ENCODE measurements at places on chromosomes 12 and 14.

DNA sequence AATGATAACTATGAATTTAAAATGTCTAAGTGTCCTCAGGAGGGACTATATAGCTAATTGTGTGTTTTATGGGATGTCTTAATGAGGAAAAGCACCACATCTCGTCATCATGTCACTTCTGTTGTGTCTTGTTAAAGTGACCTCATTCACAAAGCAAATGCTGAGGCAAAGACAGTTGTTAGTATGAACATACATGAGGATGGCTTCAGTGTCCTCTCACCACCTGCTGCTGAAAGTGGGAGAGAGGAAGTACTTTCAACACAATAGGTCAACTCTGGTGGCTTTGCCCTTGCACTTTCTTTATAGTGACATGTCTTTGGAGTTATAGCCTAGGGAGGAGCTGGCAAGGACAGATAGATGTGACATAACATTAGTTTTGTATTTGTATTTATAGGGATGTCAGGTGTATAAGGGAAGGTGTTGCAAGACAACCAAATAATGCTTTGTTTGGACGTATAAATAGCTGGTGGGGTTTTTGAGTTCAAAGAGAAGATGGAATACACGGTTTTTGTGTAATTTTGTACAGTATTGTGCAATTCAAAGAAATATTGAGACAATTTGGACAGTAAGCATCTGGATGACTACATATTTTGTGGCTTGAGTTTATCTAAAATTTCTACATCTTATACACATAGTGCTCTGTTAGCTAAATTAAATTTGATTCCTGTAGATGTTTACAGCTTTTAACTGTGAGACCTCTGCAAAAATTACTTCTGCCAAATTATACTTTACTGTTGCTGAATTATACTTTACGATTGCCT, 131.7 kb upstream of the ATP2B1 start:
- no peak for DNase-seq

GRCh38 chr12:125346362-125346761, 281.1 kb downstream of the AACS start:
- DNase-seq = no peak

- DNase-seq = no peak
Observed at GRCh38 chr12:42963988-42964387, 374.4 kb upstream of the PRICKLE1 start.

- DNase-seq = no peak
Observed at GRCh38 chr12:12794686-12795085, 9.2 kb downstream of the APOLD1 start.

GRCh38 chr12:120259418-120260202, 5.9 kb downstream of the PXN start:
- DNase-seq = no peak

DNA sequence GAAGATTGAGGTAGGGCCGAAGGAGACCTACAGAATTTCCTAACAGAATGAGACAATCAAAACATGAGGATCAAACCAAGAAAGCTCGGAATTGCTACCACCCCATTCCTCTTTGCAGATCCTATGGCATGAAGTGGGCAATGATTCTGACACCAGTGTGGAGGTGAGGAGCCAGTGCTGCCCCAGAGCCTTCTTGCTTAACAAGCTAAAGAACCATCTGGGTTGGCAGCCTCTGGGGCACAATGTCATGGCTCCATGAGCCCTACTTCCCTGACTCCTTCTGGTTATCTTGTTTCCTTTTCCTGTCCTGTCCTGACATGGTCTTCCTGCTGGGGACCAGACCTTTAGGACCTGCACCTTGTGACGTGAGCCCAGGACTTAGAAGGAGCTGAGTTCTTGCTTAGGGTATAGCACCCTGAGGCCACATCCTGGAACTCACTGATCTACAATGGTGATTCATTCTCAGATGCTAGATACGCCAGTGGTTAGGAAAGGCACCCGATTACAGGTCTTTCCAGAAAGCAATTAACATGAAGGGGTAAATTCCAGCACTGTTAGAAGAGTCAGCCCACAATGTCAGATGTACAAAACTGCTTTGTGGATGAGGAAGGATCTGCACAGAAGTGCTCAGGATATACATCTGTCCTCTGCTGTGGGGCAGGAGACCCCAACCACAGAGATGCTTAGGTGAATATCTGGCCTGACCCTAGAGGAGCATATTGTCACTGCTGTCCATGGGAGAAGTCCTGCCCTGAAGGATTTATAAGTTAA, 324.2 kb downstream of the ZFP36L1 start:
- DNase-seq = no peak

- no peak for DNase-seq
Observed at GRCh38 chr12:31872831-31873604, 86.2 kb upstream of the RESF1 start.

- peak; percentile 41 for DNase-seq
Observed at GRCh38 chr12:132444957-132445883, 44.7 kb upstream of the FBRSL1 start.

DNA sequence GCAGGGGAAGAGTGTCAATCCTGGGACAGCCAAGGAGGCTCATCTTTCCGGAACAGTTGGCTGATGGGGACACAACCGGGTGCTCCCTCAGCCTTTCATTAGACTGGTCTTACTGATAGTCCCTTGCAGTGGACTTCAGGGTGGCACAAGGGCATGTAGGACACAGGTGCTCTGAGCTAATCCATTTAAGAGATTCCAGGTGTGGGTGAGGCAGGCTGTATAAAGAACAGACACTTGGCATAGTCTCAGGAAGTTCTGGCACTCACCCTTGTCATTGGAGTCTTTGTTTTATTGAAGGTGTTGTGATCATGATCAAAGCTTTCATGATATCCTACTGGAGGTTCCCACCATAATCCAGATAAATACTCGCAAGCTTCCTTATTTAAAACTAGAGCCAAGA, 341.6 kb downstream of the EMP1 start:
- no peak for DNase-seq

DNA sequence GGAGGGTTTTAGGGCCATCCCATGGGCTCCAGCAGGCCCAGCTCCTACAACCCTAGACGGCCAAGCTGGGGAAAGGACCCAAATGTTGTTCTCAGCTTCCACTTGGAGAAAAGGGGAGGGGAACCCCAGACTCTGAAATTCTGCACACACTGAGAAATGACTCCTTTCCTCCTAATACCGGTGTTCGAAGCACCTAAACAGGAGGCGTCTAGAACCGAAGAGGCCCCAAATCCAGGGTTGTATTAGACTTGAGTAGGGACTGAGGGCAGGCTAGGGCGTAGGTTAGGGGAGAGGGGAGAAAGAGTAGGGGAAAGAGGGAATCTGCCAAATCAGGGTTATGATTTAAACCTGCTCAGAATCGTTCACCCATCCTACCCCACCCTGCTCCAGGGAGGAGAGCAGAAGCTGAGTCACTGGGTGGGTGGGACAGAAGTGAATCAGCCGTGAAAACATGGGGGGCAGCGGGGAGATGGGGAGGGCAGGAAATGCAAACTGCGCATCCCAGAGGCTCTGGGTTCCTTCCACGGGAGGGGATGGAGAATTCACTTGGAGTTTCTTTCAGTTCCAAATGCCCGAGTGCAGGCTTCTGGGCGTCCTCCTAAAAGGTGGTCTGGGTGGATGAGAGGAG, 1.0 kb downstream of the IGFBP6 start:
- no peak for DNase-seq

DNA sequence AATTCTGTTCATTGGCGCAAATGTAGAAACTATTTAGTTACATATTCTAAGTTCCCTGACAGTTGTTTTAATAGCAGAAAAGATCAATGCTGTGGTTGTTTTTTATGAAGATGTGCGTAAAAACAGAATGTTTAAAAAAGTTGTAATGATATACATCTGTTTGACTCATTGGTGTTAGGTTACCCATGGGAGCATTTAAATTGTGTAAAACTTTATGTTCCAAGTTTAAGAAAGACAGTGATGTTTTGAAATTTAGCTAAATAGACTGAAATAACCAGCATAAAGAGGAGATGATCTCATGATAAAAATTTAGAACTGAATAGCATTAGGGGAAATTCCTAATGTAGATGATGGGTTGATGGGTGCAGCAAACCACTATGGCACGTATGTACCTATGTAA, 3.6 kb downstream of the PELI2 start:
- DNase-seq = no peak

DNA sequence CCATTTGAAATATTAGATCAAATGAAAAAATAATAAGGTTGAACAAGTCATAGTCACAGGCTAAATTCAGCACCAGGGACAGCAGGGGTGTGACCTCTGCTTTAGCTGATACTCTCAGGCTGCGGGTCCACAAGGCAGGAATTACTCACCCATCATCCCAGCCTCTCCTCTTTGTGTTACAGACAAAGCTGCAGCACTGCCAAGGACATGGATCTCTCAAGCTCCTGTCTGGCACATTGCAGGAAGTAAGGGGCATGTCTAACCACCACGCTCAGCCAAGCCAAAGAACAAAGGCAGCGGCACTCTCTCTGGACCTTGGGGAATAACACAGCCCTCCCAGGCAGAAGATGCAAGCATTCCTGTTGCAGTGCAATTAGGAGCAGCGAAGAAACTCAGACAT, 783.8 kb downstream of the VRK1 start:
- no peak for DNase-seq

- no peak for DNase-seq
Observed at GRCh38 chr12:58969237-58969636, 48.9 kb upstream of the LRIG3 start.

DNA sequence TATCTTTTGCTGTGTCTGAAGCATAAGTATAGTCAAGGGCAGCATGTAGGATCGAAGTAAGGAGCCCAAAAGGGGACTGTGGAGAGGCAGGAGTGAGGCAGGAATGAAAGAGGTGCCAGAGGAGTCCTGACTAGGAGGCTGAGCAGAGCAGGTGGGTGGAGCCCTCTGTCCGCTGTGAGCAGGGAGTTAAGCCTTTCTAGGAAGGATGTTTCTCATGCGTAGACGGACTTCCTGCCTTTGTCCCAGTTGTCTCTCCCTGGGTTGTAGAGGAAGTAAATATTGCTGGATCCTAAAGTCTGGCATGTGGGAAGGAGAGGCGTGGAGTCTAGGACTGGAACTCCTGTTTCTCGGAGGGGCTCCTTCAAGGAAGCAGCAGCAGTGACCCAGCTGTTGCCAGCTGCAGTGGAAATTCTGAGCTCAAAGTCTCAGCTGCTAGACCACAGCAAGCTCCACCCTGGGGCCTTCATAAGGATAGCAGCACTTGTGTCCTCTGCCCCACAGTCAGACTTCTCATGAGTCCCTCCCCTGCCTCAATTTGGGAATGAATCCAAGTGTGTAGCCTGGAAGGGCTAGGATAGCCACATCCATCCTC, 44.0 kb downstream of the RBMS2 start:
- no peak for DNase-seq

DNA sequence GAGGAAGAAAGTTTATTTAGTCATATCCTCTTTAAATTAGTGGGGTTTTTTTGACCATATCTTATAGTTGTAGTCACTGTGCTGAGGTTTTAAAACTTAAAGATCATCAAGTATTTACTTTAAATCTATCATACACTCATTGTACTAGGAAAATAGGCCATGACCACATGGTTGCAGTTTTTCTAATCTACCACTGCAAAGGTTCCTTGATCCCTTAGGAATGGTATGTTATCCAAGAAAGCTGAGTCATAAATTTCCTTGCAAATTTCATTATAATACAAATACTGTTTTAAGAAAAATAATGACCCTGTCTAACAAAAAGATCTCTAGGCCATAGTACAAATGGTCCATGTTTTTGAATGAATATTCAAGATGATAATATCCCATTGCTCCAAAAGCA, 74.7 kb downstream of the DBX2 start:
- DNase-seq = no peak

DNA sequence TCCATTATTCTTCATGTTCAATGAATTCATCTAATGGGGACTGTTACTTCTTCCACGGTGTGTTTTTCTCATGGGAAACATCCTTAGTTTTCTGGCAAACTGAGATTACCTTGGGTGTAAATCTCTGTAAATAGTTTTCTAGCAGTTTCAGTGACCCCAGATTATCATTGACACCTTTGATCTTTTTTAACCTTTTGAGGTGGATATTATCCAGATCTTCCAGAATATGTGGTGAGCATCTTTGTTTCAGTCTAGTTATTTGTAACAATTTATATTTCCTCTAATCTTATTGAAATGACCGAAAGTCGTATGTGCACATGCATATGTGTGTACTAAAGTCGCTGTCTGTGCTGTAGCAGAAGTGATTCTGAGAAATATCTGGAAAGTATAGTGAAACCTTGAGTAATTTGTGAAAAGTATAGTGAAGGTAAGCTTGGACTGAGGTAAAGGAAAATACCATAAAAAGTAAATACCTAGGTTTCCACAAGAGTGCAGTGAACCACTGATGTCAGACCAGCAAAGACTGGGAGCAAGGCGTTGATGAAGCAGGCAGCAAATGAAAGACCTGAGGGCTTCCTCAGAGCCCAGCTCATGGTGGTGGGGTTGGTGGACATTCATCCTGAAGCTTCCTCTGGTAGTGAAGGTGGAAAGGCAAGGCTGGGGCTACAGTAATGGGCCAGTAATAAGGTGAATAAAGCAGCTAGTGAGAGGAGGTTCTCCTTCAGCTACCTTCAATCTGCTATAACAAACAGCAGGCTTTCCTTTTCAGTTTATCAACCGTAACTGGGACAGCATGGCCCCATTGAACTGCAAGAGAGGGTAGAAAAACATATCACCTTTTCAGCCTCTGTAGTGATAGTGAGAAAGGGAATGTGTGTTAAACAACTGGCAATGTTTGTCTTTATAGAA, 480.2 kb upstream of the FBXO33 start:
- DNase-seq = no peak

- DNase-seq = no peak
Observed at GRCh38 chr12:11701433-11701832, 52.0 kb downstream of the ETV6 start.

DNA sequence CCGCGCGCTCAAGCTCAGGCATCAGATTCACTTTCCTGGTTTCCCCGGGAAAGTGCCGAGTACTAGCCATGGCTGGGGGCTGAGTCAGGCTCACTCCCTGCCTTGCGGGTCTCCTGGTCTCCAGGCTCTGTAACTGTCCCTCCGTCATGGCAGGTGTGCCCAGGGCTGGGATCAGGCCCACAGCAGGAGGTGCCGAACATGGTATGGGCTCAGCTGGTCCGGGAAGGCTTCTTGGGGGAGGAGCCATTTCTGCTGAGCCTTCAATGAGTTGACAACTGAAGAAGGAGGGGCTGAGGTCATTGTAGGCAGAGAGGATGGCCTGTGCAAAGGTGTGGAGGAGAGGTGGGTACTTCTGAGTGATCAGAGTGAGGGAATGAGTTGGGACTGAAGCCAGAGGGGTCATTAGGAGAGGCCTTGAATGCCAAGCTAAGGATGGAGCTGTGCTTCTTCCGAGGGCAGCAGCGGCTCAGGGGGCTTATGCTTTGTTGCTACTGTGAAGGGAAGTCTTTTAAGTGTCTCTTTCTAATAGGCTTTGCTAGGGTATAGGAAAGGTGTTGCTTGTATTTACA, 769 bp downstream of the EXOC3L4 start:
- DNase-seq = no peak

- no peak for DNase-seq
Observed at GRCh38 chr14:50089208-50089607, 27.2 kb downstream of the VCPKMT start.

All from stimulated activated CD4-positive, alpha-beta T cell treated with anti-CD3 and anti-CD28 coated beads, Interleukin-1b, Interleukin-23, amount 100 ng/mL, for 24 hours (primary cell).